Coronary artery (tissue), 2 donors: ENCODE measurements at places on chromosomes 1 and 21.

- no peak for DNase-seq
These were observed 33.1 kb downstream of the SIPA1L2 start for GRCh38 chr1:232596666-232597303.

GRCh38 chr1:119001181-119002027, 13.3 kb upstream of the TBX15 start:
- DNase-seq, result no peak

DNA sequence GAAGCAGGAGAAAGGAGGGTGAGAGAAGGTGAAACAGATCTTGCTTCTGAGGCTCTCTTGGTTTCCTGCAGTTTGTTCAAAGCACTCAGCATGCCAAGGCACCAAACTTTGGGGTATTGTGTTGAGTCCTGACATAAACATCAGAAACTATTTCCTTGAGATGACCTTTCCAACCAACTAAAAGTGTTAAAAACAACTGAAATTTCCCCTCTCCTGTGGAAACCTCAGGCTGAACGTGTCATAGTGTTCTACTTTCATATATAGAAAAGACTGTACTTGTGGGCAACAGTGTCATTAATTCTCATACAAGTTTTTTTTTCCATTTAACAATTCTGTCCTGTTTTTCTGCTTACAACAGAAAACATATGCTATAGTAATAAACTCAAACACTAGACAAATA, 6.3 kb upstream of the LYST start:
- DNase-seq, result no peak

GRCh38 chr1:20413136-20413775, 72.8 kb downstream of the CAMK2N1 start:
- peak; percentile 49 for DNase-seq
